NCI-H524 treated with DMSO at 0.1 percent for 48 hours (cell line): ENCODE measurements at places on chromosomes 3 and 15.

DNA sequence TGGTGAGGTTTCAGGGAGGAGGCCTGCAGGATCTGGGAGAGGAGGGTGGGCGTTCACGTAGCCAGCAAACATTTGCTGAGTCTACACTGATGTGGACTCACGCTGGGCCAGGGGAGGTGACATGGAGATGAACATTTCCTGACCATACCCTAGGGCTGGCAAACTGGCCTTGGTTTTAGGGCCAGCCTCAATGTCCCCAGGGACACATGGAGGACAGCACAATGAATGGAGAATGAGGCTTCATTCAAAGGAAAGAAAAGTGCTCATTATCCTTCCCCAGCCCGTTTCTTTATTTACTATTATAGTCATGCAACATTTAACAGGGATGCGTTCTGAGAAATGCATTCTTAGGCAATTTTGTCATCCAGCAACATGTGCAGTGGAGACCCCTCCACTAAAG, 26.8 kb downstream of the ACAN start:
- no peak for DNase-seq

- no peak for DNase-seq
Observed at GRCh38 chr3:99665017-99665416, 26.6 kb downstream of the COL8A1 start.

GRCh38 chr3:156491192-156491591, 63.7 kb downstream of the SSR3 start:
- no peak for DNase-seq

GRCh38 chr15:68209735-68210408, 4.7 kb upstream of the CALML4 start:
- no peak for DNase-seq

- no peak for DNase-seq
Observed at GRCh38 chr3:19945969-19946831, 697 bp upstream of the RAB5A start.

- DNase-seq: no peak
Observed at GRCh38 chr15:57607570-57608000, 15.9 kb downstream of the MYZAP start.

DNA sequence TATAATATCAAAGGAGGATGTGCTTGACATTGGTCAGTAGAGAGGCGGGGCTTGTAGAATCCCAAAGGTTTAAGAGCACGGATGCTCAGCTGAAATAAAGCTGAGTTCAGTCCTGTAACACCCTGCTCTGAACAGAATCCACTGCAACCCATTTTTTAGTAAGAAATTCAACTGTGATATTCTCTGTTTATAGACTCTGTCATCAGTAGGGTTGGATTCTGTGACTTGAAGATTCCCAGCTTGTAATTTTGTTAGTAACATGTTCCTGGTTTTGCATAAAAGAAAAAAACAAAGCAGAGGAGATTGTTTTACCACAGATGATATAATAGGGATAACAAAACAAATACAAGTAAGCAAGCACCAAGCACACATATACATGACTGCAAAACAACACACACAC, 324.6 kb upstream of the NR2F2 start:
- no peak for DNase-seq

- no peak for DNase-seq
Observed at GRCh38 chr3:112582244-112582874, 20.5 kb downstream of the SLC35A5 start.

GRCh38 chr3:163768048-163768447, 1310.2 kb downstream of the SI start:
- DNase-seq: no peak

DNA sequence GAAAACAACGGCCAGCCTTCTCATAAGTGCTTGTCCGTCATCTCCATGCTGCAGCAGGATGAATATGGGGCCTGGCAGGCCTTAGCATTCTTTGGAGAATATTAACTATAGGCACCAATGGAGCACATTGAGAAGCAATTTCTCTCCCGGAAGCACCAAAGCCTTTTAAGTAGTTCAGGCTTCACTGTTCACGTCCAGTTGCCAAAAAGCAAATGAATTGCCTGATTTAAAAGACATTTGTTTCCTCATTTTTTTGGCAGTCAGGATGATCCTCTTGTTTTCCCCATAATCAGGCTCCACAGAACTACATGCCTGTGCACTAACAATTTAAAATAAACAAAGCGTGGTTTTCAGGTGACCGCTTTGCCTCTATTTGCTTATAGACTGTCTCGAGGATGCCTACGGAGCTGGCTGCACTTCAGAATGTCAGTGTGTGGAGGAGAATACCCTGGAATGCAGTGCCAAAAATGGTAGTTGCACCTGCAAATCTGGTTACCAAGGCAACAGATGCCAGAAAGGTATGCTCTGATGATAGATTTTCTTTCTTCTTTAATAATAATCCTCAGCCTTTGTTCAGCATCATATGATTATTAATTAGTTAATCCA, 725.2 kb upstream of the GOLIM4 start:
- DNase-seq: no peak

- DNase-seq: no peak
Observed at GRCh38 chr3:29141918-29142275, 139.0 kb upstream of the RBMS3 start.

DNA sequence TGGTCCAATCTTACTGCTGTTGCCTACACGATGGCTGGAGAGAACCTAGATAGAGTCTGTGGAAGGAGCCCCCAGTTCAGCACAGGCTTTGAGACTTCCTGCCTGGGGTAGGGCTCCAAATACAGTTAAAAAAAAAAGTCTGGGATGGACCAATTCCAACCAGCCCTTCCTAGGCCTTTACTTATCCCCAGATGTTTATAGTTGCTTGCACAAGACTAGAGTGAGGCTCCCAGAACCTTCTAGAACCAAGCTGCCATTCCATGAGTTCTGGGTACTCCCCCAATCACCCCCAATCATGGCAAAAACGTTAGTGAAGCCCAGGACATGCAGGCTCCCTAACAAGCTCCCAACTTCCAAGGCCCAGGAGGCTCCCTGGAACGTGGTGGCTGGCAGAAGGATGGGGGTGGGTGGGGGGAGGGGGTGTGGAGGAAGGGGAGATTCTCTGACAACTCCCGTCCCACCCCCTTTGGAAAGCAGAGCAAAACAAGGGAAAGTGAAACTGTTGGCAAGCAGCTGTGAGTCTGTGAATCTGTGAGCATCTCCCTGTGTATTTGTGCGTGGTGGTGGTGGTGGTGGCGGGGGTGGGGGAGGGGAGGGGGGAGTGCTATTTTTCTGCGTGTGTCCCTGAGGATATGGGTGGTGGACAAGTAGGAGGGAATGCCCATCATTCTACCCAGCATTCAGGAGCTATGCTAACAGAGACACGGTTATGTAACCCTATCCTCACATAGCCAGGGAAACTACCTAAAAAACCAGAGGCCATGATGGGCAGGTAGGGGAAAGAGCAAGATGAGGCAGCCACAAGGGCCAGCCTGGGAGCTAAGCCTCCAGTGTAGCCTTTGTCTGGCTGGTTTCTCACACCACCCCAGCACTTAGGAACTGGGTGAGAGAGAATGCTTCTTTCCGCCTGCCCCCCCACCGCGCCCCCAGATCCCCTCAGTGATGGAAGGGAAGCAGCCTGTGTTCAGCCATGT, 2.0 kb downstream of the MST1R start:
- DNase-seq: no peak
